Activated naive CD8-positive, alpha-beta T cell treated with anti-CD3 and anti-CD28 coated beads, Interleukin-2, amount 10 ng/mL, durations not matched to agents 7 days and 5 days (primary cell): ENCODE measurements at places on chromosomes 12 and 14. TPM values are rescaled to one million over a fixed set of nuclear protein-coding genes. Genes with fewer than 3 reads are reported as not detected.

Gene CLEC4C
- not detected for total RNA-seq

Gene TOGARAM1
- total RNA-seq, result 11.9 TPM

Gene FITM1
- total RNA-seq, result 1.3 TPM

Gene C12orf54
- total RNA-seq, result not detected

Gene PIWIL1
- total RNA-seq, result not detected

Gene SIRT4
- 1.7 TPM for total RNA-seq

Gene KRT81
- not detected for total RNA-seq

DNA sequence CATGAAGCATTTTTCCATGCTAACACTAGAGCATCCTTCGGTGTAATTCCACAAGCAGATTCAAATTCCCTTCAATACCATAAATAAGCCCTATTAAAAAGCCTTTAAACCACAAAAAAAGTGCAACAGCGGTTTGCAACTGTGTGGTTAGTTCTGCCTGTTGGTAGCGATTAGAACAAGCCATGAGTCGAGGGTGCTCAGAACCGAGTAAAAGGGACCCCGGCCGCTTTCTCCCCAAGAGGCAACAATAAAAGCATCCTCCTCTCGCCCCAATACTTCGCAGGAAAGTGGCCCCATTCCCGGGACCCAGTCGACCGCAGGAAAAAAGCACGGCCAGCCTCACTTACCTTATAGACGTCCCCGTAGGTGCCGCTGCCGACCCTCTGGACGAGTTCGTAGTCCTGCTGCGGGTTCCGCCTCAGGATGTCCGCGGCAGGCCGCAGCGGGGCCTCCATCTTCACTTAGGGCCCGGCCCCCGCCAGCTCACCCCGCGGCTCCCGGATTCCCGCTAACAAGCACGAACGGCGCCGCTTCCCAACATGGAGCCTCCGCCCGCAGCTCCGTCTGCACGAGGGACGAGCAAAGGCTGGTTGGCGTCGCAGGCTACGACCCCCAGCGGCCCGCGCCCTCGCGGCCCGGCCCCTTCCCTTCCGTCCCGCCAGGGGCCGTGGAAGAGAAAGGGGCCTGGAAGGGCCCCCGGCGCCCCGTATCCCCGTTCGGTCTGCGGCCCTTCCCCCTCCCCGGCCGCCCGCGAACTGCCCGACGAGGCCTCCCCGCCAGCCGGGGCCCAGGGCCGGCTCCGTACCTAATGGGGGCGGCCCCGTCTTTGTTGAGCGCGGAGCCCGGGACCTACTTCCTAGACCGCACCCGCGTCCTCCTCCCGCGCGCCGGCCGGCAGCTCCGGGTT, 521 bp downstream of the MAP4K5 start:
- DNase-seq, result peak; percentile 68

GRCh38 chr12:70045514-70045913, 197.7 kb upstream of the CNOT2 start:
- no peak for DNase-seq

DNA sequence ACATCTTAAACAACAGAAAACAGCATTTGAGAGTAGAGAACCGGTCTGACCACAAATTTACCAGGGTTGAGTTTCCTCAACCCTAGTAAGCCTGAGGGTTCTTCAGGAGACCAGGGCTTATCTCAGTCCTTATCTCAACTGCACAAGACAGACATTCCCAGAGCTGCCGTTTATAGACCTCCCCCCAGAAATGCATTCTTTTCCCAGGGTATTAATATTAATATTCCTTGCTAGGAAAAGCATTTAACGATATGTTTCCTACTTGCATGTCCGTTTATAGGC, 12.3 kb downstream of the TMEM117 start:
- DNase-seq, result no peak

GRCh38 chr12:38744041-38744440, 161.3 kb downstream of the CPNE8 start:
- DNase-seq, result no peak

DNA sequence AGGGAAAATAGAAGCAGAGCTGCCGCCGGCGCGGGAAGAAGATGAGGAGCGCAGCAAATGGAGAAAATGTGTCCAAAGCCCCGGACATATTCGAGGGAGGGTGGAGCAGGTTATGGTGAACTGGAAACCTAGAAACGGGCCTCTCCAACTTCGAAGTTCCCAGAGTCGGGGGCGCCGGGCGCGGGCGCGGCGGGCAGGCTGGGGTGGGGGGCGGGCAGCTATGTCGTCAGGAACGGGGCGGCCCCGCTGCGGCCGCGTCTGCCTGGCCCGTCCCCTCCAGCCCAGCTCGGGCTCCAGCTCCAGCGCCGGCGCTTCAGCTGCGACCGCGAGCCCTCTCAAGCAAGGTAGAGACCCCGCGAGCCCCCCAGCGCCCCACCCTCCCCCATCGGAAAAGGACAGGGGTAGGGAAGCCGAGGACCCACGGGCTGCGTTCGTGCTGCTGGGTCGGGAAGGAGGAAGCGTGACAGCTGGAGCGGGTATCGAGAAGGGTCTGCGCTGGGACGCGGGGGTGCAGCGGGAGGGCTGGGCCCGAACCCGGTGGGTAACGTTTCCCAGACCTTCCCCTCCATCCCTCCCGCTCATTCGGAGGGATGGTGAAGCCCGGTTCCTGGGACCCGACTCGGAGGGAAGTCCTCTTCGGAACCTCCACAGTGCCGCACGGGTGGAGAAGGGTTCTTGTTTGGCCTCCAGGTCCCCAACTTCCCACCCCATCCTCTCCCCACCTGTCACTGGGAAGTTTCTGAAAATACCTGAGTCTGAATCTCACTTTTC, 1.0 kb downstream of the DGKA start:
- DNase-seq, result peak; percentile 61

DNA sequence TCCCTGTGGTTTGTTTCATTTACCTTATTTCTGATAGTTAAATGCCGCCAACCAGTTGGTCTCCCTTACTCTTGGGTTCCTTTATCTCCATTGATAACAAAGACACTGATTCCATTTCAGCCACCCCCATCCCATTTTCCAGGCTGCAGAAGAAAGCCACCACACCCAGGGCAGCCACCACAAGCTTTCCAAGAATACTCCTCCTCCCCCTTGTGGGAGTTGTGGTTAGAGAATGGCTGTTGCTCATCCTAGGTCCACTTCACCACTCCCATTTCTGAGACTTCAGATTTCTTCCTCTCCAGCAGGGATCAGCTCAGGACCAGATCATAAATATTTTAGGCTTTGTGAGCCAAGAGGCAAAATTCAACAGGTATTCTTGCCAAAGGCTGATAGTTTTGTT, 73.9 kb downstream of the ANO4 start:
- DNase-seq, result no peak

DNA sequence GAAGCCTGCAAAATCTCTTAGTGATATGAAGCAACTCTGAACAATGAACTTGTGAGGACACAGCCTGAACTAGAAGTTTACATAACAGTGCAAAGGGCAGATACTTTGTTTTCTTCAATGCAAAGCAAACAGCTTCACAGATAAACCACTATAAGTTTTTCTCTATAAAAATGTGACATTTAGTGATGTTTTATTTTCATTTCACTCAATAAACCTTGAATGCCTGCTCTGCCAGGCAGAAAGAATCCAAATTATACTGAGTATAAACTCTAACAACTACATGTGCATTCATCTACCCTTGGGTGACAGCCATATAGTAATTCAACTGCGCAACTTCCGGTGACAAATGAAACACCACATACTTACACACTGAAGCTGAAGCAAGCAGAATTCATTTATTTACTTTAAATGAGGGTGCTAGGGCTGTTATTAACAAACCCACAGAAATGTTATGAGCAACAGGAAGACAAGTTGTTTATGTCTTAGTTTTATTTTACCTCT, 10.3 kb downstream of the DCP1B start:
- DNase-seq, result no peak

DNA sequence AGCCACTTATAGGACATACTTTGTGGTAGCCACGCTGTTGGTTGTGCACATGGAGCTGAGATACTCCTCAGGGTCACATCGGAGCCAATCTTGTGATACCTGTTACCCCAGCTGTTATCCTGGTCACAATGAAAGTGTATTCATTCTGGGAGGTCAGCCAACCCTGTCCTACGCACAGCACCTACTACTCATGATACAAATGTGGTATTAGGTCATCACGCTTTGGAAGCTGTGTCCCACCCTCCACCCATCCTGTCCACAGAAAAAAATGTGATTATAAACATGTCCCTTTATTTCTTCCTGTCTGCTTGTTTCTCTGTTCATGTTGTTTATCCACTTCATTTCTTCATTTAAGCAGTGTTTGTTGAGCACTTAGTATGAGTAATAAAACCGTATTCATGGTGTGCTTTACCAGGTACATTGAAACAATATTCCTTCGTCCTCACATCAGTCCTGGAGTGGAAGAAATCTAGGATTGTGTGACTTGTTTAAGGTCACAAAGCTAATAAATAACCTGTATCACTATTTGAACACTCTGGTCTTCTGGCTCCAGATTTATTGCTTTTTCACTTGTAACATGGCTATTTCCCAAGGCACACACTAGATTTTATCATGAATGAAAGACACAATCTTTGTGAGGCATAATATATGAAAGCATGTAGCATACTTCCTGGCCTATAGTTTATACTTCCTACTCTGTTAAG, 73.1 kb downstream of the DERA start:
- DNase-seq, result no peak

GRCh38 chr14:50070840-50071548, 45.4 kb downstream of the VCPKMT start:
- no peak for DNase-seq

DNA sequence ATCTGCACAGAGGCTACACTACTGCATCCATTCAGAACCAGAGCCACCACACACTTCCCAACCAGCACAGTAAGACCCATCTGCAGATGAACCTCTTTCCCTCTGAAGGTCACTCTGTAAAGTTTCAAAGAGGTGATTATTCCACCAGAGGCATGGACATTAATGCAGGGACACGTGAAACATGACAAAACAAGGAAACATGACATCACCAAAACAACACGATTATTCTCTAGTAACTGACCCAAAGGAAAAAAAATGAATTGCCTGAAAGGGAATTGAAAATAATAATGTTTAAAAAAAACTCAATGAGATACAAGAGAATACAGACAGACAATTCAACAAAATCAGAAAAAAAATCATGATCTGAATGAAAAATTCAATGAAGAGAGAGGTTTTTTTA, 139.1 kb downstream of the RERGL start:
- DNase-seq, result no peak

GRCh38 chr12:29744365-29744764, 39.4 kb downstream of the TMTC1 start:
- DNase-seq, result no peak

DNA sequence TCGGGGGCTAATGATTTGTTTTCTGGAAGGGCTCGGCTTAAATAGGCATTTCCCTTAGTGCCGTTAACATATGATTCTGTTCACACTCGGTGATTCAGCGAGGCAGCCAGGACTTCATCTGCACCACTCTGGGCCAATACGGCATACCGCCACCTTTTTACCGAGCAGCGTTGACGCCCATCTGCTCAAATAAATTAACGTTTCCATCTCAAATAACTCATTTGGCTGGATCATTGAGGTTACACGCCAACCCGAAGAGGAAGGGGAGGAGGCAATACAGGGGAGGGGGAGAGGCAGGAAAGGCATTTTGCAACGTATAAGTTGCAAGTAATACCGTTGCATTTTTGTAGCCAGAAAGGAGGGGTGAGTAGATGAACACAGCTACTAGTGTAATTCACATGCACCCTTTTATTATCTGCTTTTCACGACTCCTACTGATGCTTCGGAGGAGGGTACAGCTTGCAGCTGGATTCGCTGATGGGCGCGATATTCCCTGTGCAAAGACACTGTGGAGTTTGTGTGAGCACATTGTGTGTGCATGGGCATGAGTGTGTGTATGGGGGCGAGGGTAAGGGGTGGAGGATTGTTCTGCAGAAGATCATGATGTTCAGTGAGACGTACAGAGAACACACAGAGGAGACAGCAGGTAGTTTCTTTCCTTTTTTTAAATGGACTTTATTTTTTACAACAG, 45.9 kb downstream of the MAP1LC3B2 start:
- no peak for DNase-seq

DNA sequence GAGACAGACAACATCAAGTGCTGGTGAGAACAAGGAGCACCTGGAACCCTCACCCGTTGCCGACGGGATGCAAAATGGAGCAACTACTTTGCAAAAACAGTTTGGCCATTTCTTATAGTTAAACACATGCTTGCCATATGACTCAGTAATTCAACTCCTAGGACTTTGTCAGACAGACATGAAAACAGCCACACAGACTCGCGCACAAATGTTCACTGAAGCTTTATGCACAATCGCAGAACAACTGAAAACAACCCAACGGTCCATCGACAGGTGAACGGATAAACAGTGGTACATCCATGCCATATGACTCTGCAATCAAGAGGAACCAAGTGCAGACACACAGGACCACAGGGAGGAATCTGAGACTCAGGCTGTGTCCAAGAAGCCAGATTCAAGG, 30.8 kb downstream of the NCOR2 start:
- DNase-seq, result no peak

- DNase-seq, result peak; percentile 90
These were observed at the start of gene SLC2A13 for GRCh38 chr12:40105515-40106201. TSS of gene SLC2A13 (minus strand) at chr12:40106081. CDS start at chr12:40105808, 273 bp downstream.

DNA sequence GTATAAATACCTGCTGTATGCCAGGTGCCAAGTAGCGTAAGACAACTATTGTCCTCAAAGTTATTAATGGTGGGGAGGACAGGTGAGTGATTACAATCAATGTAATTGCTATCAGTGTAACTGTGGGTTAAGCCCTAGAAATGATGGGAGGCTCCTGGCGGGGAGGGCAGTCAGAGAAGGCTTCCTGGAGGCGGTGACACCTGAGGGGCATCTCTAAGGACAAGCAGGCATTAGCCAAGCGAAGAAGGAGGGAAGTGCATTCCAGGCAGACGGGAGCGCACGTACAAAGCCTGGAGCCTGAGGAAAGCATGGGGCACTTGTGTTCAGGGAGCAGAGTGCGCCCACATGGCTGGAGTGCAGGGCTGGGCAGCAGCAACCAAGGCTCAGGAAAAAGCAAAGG, 182.9 kb upstream of the PRMT8 start:
- DNase-seq, result no peak

DNA sequence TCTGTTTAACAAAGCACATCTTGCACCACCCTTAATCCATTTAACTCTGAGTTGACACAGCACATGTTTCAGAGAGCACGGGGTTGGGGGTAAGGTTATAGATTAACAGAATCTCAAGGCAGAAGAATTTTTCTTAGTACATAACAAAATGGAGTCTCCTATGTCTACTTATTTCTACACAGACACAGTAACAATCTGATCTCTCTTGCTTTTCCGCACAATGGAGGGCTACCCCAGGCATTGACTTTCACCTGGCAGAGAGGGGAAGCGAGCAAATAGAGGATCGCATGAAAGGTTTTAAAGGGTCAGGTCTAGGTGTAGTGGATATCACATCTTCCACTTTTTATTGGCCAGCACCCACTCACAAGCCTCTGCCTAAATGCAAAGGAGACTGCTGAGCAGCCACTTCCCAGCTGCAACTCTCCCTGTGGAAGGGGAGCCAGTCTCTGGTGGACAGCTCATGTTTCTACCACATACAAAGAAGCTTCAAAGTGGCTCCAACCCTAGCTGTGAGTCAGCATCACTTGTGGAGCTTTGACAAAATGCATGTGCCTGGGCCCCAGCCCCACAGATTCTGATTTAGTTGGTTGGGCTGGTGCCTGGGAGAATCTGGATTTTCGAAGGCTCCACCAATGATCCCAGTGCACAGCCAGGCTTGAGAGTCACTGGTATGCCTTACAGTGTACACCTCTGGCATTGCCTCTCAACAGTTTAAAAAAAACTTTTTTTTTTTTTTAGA, 7.2 kb upstream of the FNTB start:
- DNase-seq, result no peak
